Activated gamma-delta T cell treated with anti-CD3 and anti-CD28 coated beads, Interleukin-2, amount 50 U/mL, for 16 hours (primary cell): ENCODE measurements at places on chromosomes 7 and 10.

- no peak for DNase-seq
Measured at GRCh38 chr7:155343661-155344121, 46.0 kb downstream of the INSIG1 start.

GRCh38 chr7:17429579-17429978 lies 131.1 kb downstream of the AHR start:
- DNase-seq = no peak

DNA sequence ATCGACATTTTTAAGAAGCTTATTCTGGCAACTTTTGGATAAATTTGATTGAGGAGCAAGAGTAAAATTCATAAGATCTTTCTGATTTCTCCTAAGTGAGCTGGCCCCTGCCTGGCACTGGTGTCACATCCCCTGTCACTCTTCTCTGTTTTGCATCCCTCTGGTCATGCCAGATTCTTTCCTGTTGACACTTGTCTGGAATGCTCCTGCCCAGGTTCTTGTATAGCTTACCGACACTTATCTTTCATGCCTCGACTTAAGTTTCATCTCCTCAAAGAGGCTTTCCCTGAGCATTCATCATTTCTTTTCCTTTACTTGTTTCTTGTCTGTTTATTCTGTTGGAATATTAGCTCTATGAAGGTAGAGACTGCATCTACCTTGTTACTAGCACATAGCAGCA lies 22.2 kb upstream of the AASS start:
- no peak for DNase-seq

DNA sequence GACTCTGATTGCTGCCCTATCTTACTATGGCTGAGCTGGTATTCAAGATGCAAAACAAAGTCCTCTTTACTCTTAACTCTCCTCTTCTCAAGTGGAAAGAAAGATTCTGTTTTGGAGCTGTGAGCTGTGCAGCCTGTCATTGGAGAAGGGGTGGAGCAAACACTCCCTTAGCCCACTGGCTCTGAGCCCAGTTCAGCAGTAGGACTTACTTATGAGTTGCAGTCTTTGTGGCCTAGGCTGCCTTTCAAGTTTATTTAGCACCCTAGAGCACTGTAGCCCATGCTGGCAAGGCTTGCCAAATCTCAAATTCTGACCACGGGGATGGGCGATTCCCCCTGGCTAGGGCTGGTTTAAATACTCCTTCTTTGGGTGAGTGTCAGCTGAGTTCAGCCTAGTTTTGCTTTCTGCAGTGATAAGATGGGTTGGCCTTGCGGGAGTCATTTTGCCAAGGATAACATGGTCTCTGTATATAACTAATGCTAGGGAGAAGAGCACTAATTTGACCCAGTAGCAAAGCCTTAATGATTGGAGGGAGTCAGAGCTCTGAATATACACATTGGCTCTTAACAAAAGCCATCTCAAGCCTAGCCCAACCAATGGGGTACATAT lies 110.2 kb downstream of the MYO3A start:
- no peak for DNase-seq

- DNase-seq = no peak
Measured at GRCh38 chr10:88106366-88106765, 242.9 kb downstream of the PTEN start.

DNA sequence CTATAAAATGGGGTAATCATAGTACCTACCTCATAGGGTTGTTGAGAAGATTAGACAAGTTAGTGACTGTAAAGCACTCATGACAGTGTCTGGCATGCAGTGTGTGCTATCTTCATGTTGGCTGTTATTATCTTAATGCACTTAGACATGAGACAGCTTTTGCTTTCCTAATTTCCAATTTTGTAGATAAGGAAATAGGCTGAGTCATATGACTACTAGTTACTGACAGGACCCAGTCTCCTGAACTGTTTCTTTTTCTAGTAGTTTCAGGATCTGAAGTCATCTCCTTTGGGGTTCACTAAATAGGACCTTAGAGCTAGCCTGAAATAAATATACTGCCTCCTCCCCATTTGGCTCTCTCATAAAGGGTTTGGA lies 74.2 kb downstream of the SNX10 start:
- DNase-seq = no peak

DNA sequence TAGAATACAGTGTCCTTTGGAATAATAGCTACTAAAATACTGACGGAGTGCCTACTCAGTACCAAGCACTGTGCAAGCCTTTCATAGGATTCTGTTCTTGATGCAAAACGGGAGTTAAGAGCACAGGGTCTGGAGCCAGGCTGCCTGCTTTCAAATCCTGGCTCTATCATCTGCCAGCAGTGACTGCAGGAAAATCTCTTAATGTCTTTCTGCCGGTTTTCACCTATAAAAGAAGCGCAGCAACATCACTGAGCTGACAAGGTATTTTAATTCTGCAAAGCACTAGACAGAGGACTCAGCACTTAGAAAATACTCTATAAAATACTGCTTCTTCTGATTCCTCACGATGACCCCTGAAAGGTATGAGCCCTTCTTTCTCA lies 659 bp downstream of the FIGNL1 start:
- no peak for DNase-seq

DNA sequence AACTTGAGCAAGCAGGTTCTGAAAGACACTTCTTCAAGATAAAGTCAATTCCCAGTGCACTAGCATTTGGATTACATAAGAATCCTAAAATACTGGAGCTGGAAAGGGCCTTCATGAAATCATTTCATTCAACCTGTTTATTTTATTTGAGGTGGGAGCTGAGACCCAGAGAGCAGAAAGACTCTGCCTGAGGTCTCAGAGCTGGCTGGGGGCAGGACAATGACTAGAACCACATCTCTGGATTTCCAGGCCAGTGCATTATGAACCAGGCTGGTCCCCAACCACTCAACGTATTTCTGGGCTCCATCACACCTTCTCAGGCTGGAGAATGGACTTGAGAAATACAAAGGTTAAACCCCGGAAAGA lies 8.4 kb downstream of the ANXA11 start:
- DNase-seq = no peak

DNA sequence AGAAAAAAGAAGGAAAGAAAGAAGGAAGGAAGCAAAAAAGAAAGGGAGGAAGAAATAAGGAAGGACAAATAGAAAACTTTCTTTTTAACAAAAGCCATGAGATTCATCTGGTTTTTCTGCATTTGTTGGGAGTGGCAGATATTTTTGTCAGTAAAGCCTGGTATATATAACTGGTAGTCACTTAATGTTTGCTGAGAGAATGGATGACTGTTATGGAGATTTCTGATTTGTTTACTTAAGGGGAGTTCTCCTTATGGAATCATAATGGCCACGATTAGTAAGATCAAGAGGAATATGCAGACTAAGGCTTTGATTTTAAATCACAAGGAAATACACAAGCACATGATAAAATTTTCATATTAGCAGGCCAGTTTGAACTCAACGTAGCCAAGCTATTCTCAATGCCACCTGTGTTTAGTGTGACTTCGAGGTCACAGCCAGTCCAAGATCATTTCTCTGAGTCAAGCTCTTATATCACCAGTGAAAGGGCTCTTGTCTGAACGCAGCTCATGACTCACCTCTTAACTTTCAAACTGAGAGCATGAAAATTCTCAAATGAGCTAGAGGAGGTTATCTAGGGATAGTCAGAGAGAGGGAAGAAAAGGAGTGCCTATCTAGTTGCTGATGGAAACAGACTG lies 445.1 kb upstream of the ZMIZ1 start:
- DNase-seq = no peak

DNA sequence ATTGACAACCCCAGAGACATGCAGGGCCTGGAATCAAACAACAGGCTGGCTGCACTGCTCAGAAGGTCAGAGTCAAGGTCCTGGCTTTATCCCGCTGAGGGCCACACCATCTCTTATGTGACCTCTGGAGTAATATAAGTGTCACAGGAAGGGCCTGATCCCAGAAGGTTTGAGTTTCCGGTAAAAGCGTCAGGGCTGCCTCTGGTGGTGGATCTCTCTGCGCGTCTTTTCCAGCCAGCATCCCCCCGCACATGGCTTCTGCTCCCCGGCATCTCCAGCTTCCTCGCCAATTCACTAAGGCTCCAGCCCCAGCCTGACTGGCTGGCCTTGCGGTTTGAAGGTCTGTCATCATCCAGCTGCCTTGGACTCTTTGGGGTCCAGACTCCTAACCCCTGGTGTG lies 54.2 kb downstream of the SNX10 start:
- no peak for DNase-seq

DNA sequence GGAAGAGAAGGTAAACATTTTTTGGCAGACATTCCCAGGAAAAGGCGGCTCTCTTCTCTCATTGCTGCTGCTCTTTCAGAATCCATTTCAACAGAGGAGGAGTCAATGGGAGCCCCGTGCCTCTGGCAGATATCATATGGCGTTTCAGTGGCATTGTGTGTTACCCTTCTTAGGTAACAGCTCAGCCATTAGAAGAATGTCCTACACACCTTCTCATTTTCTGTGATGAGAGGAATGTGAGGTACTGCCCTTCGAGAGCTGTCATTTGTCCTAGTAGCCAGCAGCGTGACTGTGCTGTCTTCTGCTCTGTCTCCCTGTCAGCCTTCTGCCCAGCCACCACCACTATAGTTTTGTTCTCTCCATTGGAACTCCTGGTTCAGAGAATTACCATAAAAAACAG lies 102.4 kb downstream of the EGFR start:
- no peak for DNase-seq

DNA sequence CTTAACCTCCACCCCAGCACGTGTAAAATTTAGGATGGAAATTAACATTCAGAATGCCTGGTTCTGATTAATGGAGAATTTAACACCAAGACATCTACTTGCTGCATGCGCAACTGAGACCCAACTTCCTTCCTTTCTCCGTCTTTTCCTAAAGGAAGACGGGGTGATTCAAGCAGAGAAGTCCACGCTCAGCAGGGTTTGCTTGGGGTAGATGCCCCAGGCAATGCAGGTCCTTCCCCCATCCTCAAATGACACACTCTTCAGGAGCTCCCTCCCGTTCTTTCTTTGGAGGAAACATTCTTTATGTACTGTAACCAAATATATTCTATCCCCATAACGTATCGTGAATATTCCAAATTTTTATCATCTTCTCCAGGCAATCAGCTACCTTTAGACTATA lies 47.0 kb downstream of the FAM171A1 start:
- no peak for DNase-seq

DNA sequence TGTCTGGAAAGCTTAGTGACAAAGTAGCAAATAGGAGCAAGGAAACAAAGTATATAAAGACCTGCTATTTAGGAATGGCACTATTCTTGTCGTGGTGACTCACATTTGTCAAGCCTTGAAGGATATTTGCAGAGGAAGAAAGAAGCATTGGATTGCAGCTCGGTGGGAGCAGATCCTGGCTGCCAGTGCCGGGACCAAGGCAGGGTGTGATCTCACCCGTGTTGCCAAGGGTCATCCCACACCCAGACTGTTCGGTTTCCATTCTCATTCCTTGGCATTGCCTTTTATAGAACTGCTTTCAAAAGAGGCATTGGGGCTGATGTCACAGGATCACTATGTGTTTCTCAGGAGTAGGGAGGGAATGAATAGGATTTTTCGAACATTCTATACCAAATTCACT lies 176.2 kb downstream of the GALNT17 start:
- no peak for DNase-seq

GRCh38 chr10:341081-341740 lies 206.0 kb downstream of the ZMYND11 start:
- DNase-seq = no peak

DNA sequence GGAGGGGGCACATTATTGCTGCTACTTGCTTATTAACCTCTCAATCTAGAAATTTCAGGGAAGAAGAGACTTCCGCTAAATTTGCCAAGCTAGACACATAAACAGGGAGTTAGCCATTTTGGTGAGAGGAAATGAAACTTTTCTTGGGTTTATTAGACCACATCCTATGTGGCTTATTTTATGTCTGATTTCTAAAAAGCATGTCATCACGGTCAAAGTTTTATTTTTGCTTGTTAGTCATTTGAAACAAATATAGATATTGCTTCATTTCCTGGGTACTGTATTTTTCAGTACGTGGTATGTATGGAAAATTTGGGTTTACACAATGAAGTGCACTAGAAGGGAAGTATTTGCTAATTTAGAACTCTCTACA lies 144.1 kb downstream of the TCF7L2 start:
- DNase-seq = no peak

- no peak for DNase-seq
Measured at GRCh38 chr10:34726862-34727261, 88.2 kb downstream of the PARD3 start.

DNA sequence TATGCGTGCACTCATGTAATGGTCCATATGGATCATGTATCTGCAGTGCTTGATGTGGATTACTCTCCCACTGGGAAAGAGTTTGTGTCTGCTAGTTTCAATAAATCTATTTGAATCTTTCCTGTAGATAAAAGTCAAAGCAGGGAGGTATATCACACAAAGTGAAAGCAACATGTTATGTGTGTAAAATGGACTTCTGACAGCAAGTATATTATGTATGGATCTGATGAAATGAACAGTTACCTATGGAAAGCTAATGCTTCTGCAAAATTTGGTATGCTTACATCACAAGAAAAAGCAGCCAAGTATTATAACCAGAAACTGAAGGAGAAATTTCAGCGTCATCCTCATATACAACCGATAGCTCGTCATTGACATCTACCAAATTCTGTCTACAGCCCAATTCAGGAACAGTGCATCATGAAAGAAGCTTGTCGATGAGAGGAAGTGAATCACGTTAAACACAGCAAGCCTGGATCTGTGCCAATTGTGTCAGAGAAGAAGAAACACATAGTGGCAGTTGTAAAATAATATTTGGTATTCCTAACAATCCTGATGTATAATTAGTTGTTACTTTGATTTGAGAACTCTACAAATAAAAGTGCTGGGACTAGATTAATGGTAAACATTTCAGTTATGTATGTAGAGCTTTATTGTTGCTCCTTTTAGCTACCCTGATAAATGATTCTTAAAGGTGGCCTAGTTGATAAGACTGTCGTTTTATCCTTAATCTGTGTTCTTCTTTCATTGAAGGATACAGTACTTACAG lies 14.2 kb upstream of the SYPL1 start:
- peak; percentile 4 for DNase-seq

DNA sequence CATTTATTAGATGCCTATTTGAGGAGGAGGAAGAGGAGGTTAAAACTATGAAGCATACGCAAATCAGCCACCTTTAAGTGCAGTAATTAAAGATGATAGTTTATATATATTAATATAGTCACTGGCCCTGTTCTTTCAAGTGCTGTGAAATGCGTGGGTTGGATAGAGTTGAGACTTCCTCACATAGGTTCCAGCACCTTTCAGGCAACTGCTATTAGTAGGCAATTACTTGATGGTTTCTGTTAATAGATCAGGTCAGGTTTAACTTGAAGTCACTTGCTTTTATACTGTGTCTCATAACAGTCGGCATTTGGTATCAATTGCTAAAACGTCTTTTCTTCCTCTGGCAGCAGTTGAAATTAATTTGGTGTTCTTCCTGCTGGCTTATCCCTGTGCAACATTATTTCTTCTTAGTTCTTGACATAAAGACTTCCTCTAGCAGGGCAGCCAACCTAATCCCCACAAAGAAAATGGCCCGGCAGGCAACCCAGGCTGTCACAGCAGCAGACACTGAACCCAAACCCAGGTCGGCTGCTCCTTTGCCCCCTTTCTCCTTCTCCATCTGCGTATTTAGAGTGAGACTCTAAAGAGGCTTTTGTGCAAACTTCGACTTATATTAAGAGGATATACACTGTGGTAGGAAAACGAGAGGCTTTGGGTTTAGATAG lies 35.3 kb upstream of the BET1 start:
- no peak for DNase-seq
